NCI-H187 treated with DMSO at 0.1 percent for 48 hours (cell line): ENCODE measurements at places on chromosomes 13 and 19.

DNA sequence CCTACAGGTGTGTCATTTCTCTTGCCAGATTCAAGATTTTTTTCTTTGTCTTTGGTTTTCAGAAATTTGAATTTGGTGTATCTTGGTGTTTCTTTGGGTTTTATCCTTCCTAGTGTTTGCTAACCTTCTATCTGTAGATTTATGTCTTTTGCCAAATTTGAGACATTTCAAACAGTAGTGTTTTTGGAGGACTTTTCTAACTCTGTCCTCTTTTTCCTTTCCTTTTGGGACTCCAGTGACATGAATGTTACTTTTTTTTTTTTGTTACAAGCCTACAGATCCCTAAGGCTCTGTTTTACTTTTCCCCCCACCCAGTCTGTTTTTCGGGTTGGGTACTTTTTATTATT, 58.8 kb downstream of the ZMYM2 start:
- DNase-seq, result no peak

- peak; percentile 66 for DNase-seq
Measured at GRCh38 chr19:41415154-41415571, 12.0 kb downstream of the B3GNT8 start.

- no peak for DNase-seq
Measured at GRCh38 chr19:50657712-50658440, 8.6 kb downstream of the C19orf81 start.

GRCh38 chr13:71499235-71499634, 367.8 kb downstream of the DACH1 start:
- no peak for DNase-seq

DNA sequence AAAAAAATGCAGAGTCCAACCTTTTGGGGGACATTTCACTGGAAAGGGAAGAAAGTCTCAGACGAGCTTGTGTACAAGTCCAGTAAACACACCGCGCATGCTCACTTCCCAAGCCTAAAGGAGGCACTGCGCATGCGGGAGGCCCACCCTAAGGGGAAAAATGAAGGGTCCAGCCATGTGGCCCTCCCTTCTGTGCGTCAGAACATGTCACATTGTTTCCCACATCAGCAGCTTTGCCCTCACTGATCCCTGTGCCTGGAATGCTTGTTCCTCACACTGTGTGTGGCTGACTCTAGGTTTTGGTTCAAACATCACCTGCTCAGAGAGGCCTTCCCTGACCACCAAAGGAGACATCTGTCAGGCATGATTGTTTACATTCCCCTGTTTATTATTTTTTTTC, 4.4 kb downstream of the ELSPBP1 start:
- no peak for DNase-seq

GRCh38 chr13:33321686-33322542, 36.4 kb upstream of the STARD13 start:
- DNase-seq, result no peak

- DNase-seq, result no peak
Measured at GRCh38 chr19:41921577-41922576, 6.4 kb downstream of the ERFL start.

DNA sequence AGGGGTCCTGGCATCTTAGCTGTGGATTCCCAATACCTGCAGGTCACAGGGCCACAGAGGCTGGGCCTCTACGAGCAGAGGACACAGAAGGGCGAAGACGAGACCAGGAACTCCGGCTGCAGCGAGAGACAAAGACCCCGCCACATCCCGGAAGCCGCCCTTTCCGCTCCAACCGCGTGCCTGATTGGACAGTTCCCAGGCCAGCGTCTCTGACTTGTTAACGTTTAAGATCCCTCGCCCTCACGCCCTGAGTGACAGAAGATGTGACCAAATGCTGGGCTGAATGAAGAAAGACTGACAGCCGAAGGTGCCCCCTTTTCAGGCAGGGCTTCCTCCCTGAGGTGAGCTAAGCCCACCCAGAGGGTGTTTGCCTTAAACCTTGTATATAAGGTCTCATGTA, at the start of gene ZNF98:
TSS of gene ZNF98 (minus strand) at position 136 of the 400 bp plus-strand sequence. CDS start at position 14, 122 bp downstream.
- no peak for DNase-seq
